Amygdala (tissue), 56 donors: ENCODE measurements at places on chromosomes 12 and 14.

DNA sequence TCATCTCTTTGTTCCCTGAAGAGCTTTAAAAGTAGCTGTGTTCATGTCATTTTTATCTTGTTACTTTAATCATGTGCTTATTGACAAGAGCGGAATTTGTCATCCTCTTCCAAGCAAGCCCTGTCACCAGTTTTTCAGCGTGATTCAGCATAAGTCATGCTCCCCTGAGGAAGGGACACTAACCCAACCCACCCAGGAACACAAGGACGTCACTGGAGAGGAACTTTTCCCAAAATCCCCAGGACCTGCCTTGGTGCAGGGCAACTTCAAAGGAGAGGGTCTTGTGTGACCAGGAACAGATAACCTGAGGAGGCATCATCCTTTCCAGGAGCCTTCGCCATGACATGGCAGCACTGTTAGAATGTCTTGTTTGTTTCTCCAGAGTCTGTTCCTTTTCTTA lies 107.1 kb upstream of the DIO3 start:
- DNase-seq, result no peak

DNA sequence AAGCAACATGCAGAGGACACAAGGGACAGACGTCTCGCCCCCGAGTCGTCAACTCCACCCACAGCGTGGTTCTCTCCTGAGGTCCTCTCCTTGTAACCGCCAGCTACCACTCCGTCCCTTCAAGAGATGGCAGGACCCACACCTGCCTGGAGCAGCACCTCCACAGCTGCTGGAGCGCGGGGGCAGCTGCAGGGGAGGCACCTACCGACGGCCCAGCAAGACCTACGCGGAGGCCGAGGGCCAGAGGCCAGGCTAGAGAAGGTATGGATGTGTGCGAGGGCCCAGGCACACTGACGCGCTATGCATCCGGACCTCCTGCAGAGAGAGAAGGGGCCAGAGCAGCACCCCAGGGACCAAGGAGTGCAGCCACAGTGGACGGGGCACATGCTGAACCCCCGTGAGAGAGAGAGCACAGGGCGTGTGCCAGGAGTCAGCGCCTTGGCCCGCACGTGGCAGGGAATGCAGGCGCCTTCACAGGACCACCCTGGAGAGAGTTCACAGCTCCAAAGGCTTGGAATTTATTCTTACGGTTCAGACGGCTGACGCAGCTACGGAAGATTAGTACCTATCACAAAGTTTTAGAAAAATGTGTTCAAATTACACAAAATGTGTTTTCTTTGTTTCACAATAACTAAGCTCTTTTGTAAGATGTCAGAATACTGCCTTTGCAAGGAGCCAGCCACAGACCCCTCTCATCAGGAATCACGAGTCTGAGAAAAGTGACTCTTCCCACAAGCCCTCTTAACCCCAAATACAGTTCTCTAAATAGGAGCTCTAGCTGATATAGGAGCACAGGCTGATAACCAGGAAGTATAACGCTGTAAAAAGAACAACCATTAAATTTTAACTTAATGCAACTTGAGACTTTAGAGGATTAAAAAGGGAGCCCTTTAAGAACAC lies 36.8 kb downstream of the CDC42BPB start:
- no peak for DNase-seq

GRCh38 chr14:97198813-97199212 lies 401.6 kb downstream of the VRK1 start:
- no peak for DNase-seq

GRCh38 chr12:57461276-57461916 lies 1.8 kb downstream of the GLI1 start:
- peak; percentile 25 for DNase-seq

DNA sequence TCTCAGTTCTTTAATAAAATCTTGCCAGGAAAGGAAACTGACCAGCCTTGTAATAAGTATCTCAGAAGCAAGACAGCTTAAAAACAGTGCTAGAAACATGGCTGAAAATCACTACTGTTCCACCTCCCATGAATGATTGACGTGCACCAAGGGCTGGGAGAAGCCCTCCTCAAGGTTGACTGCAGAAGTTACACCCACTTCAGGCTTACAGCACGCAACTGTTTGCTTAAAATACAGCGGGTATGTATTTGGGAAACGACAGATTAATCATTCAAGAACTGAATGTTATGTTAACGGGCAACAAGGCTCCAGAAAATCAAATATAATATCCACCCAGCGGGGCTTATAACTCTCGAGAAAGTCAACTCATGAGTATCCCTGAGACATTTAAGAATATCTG lies 22.1 kb downstream of the PRKD1 start:
- DNase-seq, result no peak

- no peak for DNase-seq
Observed at GRCh38 chr12:75571656-75572205, 60.3 kb upstream of the KRR1 start.

DNA sequence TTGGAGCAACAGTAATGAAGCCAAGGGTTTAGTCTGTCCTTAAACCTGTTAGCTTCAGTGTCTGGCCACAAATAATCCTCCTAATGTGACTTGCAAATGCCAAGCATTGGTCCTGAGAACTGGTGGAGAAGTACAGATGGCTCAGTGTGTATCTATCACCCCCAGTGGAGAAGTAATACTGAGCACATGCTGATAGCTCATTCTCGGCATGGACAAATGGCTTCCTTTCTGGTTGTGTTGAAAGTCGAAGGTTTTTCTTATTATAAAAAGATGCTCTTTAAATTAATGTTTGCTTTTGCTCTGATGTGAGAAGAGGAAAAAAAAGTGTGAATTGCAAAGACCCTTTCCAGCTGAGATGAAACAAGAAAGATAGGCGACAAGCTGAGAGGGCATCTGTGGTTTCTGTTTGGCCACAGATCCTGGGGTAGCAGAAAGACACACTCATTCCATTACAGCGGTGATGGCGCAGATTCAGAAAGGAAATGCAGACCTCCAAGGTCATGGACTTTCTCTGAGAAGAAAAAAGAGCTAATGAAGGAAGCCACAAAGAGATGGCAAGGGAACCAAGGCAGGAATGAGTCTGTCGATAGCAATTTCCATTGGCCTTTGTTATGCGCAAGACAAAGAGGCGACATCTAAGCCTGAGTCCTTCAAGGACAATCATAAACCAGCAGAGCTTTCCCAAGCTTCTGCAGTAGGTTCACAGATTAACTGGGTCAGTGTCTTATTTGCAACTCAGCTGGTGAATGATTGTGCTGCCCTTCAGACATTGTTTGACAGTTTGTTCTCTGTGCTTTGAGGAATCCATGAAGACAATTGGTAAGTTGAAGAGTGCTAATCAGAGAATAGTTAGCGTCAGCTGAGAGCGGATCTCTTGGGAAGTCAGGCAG lies 155.5 kb upstream of the RGS6 start:
- DNase-seq, result no peak

GRCh38 chr12:27148373-27148772 lies 66.0 kb upstream of the C12orf71 start:
- no peak for DNase-seq

DNA sequence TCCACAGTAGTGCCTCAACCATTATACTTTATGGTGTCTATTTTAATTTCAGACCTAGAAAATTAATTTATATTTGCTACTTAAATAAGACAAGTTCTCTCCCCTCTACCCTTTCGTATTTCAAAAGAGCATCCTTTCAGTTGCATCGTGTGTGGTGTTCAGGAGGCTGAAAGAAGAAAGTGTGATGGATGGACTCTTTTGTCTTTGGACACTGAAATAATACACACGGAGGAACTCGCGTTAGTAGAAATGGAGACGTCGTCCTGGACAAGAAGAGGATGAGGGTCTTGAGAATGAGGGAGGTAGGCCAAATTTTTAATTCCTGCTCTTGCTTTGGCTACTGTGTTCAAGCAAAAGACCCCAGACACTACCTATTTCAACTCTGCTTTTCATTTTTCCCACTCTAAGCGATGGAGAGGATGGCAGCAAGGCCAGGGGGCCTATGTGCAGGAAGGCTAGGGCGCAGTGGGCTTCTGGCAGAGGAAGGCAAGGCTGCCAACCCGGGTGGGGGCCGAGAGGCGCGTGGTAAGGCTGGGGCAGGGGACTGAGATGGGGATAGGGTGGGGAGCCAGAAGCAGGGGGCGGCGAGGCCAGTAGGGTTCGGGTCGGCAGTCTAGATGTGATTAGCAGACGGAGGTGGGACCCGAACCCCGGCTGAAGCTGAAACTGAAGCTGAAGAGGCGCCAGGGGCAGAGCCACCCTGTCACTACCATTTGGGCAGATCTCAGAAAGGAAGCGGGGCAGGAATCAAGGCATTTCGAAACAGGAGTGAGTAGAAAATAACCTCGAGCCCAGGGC lies 722 bp downstream of the TMED8 start:
- DNase-seq, result no peak

DNA sequence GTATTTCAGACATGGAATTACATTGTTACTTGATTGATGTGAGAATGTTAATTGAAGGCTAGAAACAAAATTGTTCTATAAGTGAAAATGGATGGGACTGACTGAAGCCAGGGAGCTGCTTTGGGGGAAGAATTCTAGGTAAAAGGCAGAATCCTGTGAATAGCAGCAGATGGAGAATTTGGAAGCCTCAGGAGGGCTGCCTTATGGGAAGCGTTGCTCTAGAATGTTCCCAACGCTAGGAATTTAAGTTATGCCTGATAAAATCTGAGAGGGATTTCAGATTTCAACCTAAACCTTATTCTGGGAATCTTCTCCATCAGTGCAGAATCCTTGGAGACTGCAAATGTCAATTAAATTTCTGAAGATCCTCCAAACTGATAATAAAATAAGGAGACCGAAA lies 858.2 kb upstream of the FLRT2 start:
- DNase-seq, result no peak

DNA sequence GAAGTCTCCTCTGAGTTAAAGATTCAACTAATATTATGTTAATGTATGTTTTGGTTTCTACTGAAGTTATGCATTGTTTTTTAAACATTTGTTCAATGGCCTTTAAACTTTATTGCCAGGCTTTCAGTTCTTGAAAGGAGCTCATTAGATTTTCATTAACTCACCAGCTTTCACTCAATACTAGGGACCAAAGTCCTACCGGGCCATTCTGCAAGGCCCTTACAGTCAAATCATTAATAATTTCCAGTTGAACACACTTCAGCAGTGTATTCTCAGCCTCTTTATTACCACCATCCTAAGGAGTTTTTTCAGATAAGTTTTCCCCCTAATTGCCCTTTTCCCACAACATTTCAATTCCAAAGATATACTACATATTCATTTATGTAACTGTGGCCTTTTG lies 409.2 kb downstream of the DIO2 start:
- no peak for DNase-seq

GRCh38 chr14:41360126-41360525 lies 246.6 kb upstream of the LRFN5 start:
- no peak for DNase-seq

- no peak for DNase-seq
Observed at GRCh38 chr14:25150401-25150800, 100.5 kb upstream of the STXBP6 start.

DNA sequence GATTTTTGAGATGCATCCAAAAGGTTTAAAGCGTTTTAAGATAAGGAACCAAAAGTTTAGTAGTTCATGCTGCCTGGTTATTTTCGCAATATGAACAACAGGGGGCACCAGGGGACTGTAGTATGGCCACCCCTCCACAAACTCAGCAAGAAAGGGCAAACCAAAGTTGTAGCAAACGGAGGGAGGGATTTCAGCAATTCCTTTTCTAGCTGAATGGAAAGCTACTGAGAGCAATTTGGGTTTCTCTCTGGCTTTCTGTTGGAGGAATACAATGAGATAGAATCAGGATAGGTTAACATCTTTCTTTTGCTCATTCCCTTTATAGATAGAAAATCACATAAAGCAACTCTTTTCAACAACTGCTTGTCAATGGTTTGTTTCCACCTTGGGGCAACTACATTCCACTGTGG lies 62.5 kb downstream of the DRAM1 start:
- DNase-seq, result no peak
